Bladder microvascular endothelial cell (primary cell): ENCODE measurements at places on chromosomes 13 and 19. TPM values are rescaled to one million over a fixed set of nuclear protein-coding genes. Genes with fewer than 3 reads are reported as not detected.

Gene ANGPTL4
- total RNA-seq, result 3.6 and 26.3 TPM in 2 replicates

Gene RNF17
- total RNA-seq, result not detected in 2 replicates

Gene CLEC11A
- total RNA-seq, result 1.0 and 2.3 TPM in 2 replicates

Gene TINCR
- total RNA-seq, result 0.06 TPM in 1 of 2 replicates, not detected in the other

Gene TEX29
- total RNA-seq, result 0.44 TPM in 1 of 2 replicates, not detected in the other

Gene JSRP1
- total RNA-seq, result not detected in 2 replicates

Gene GAPDHS
- not detected in 2 replicates for total RNA-seq

Gene NHLRC3
- total RNA-seq, result 7.1 and 15.8 TPM in 2 replicates

Gene EBI3
- total RNA-seq, result 0.16 and 2.6 TPM in 2 replicates

Gene ZIC2
- total RNA-seq, result not detected in 2 replicates

Gene ZNF700
- total RNA-seq, result 5.0 and 10.6 TPM in 2 replicates

Gene HSH2D
- total RNA-seq, result not detected in 2 replicates

Gene KMT2B
- total RNA-seq, result 6.2 and 19.6 TPM in 2 replicates

Gene BSPH1
- not detected in 2 replicates for total RNA-seq

Gene ELANE
- total RNA-seq, result not detected in 2 replicates

Gene CCL25
- total RNA-seq, result not detected in 2 replicates

Gene ATP4A
- not detected in 2 replicates for total RNA-seq

Gene DACH1
- 6.6 and 7.7 TPM in 2 replicates for total RNA-seq

Gene KLK3
- total RNA-seq, result 0.16 TPM in 1 of 2 replicates, not detected in the other

Gene ZNF8
- 2.6 and 5.2 TPM in 2 replicates for total RNA-seq

Gene SIAH3
- not detected in 2 replicates for total RNA-seq

Gene FFAR1
- not detected in 2 replicates for total RNA-seq

Gene NCR1
- not detected in 2 replicates for total RNA-seq

Gene ZNF610
- total RNA-seq, result 1.3 and 3.2 TPM in 2 replicates

Gene UPK1A
- total RNA-seq, result not detected in 2 replicates

Gene SMAD9
- total RNA-seq, result 2.3 and 9.6 TPM in 2 replicates

Gene PSG5
- total RNA-seq, result not detected in 2 replicates

Gene C1QTNF9B
- under 0.01 TPM in 1 of 2 replicates, not detected in the other for total RNA-seq

Gene RTBDN
- not detected in 2 replicates for total RNA-seq

Gene PNMA8C
- total RNA-seq, result not detected in 2 replicates

Gene KISS1R
- not detected in 2 replicates for total RNA-seq

Gene KLK12
- total RNA-seq, result not detected in 2 replicates

Gene PSG6
- not detected in 2 replicates for total RNA-seq

Gene PPP1R37
- total RNA-seq, result 18.1 and 24.4 TPM in 2 replicates

Gene COMP
- not detected in 2 replicates for total RNA-seq

Gene ZNF99
- not detected in 2 replicates for total RNA-seq

Gene PEAK3
- 0.25 TPM in 1 of 2 replicates, not detected in the other for total RNA-seq

Gene AMH
- total RNA-seq, result 0.49 and 2.3 TPM in 2 replicates
